Ureter (tissue), 1 donor: ENCODE measurements at places on chromosomes 5 and 9. TPM values are rescaled to one million over a fixed set of nuclear protein-coding genes. Genes with fewer than 3 reads are reported as not detected.

DNA sequence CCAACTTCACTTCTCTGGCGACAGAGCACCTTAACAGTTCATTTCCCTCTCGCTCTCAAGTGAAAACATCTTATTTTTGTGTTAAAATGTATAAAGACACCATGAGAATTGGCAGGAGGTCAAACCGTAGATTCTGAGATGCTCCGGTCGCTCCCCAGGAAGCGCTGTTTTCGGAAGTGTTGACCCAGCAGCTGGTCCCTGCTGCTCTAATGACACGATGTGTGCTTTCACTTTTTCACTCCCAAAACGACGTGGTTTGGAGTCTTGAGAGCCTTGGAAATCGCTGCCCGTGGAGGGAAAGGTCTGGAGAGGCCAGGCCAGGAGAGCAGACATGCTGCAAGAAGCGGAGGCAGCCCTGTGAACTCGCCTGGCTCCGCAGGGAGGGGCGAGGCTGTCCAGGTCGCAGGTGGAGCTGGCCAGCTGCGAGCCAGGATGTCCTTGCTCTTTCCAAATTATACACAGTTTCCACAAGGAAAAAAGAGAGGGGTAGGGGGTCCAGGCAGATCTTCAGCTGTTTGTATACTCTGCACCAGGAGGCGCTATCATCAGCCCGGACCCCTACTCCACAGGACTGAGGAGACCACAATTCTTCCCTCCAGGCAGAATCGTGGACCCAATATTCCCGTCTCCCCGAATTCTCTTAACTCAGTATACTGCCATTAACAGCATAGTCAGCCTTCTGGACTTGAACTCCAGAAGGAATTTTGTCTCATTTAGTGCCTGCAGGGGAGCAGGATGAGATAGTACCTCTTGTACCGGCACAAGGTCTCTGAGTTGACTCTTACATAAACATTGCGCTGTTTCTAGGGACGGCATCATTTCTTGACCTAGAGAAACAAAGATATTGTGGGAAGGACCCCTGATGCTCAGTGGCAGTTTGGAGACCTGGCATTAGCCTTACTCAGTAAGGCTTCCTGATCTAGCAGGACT, 248.6 kb upstream of the ANKRD55 start:
- no peak for DNase-seq

- no peak for DNase-seq
Measured at GRCh38 chr5:140986117-140986521, 19.8 kb downstream of the PCDHAC2 start.

The FOXD4L6 gene
- total RNA-seq: not detected

The PRR16 gene
- 4.2 TPM for total RNA-seq

The MACIR gene
- 6.2 TPM for total RNA-seq

The IGFBPL1 gene
- not detected for total RNA-seq
